Retina (tissue), 1 donor: ENCODE measurements at places on chromosomes 5 and 9.

GRCh38 chr5:43421450-43422133, 9.4 kb upstream of the CCL28 start:
- no peak for DNase-seq

DNA sequence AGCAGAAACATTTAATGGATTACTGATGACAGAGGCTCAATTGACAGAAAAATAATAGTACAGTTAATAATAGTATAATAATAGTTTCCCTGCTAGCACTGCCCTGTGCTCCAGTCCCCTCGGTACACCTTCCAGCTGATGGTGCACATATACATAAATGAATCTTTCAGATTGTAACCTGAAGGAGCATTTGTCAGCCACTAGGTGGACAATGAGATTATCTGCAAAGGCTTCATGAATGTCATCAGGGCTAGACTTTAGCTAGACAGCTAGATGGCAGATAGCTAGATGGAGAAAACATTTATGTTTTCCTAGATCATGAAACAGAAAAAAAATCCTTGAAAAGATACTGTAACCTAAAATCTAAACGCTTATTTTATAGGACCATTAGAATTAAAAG, 304.4 kb upstream of the SMC2 start:
- no peak for DNase-seq

GRCh38 chr5:100797861-100798260, 105.2 kb downstream of the ST8SIA4 start:
- DNase-seq = no peak

- DNase-seq = no peak
Observed at GRCh38 chr9:106486685-106487084, 376.3 kb upstream of the ZNF462 start.

GRCh38 chr5:126280343-126280742, 142.9 kb upstream of the GRAMD2B start:
- DNase-seq = no peak

- DNase-seq = no peak
Observed at GRCh38 chr5:34535433-34535832, 120.7 kb upstream of the RAI14 start.

DNA sequence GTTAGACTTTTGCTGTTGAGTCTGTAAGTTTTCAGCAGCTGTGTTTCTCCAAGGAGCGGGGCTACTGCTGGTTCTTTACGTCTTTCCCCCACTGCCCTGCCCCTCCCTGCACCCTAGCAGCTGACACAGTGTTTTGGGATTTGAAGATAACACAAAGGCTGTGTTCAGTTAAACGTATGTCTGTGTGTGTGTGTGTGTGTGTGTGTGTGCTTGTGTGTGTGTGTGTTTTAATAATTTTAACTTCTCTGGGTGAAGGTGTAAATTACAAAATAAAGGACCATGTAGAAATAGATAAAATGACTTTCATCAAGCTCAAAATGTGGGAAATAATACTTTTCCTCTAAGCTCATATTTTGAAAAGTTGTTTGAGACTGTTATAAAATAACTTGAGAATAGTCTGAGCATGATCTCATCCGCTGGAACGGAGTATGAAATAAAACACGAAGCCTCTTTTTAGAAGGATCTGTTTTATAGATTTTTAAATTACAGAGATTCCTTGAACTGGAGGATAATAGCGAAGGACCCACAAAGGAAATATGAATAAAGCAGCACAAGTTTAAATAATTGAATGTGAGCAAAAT, 10.9 kb downstream of the ABL1 start:
- peak; percentile 40 for DNase-seq

- DNase-seq = no peak
Observed at GRCh38 chr5:94396687-94397086, 221.7 kb downstream of the KIAA0825 start.

GRCh38 chr5:113061846-113062780, 85.5 kb downstream of the DCP2 start:
- DNase-seq = no peak
